ENCODE measurements at places on chromosomes 2 and 18.
A peak's percentile ranks its signal among the peaks of the same experiment; 100 is the strongest.

DNA sequence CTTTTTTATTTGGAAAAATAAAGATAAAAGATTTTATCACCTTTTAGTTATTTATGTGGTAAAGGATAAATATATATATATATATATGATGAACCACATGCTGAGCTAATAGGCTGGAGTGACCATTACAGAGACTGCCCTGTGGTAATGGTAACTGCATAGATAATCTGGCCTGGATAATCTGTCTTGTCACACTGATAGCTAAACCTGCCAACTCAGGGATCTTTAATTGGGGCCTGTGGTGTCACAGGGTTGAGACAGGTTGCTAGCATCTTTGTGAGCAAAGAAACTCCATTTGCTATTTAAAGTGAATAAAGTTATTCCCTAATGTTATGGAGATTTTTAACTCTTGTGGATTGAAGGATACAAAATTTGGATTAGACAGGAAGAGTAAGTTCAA lies 203.0 kb downstream of the PHLPP1 start:
- DNase-seq, result no peak

DNA sequence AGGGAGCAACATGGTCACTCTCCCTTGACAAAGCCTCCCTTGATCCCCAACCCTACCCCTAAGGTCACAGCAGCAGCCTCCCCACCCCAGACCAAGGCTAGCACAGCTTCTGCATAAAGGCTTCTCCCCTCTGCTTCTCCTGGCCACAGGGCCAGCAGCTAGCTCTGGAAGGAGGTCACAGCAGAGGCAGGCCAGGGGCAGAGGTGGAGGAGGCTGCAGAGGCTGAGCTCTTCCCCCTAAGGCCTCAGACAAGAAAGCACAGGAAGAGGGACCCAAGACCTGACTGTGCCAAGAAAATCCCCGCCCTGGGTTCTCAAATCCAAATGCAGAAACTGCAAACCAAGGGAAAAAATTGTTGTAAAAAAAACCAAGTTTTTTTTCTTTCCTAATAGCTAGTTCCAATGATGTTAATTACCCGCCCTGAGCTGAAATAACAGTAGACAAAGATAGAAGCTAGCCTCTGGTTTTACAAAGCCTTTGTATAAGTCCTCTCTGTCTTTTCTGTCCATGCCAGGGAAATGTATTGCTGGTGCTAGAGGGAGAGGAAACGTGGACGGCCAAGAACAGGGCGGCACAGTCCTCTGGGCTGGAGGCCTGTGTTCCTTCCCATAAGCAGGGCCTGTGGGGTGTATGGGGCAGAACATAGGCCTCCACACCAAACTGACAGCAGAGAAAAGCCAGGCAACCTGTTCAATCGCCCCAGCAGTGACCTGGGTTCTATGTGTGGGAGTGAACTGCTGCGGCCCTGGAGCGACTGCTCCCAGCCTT lies 79.5 kb downstream of the POLR1A start:
- no peak for DNase-seq

DNA sequence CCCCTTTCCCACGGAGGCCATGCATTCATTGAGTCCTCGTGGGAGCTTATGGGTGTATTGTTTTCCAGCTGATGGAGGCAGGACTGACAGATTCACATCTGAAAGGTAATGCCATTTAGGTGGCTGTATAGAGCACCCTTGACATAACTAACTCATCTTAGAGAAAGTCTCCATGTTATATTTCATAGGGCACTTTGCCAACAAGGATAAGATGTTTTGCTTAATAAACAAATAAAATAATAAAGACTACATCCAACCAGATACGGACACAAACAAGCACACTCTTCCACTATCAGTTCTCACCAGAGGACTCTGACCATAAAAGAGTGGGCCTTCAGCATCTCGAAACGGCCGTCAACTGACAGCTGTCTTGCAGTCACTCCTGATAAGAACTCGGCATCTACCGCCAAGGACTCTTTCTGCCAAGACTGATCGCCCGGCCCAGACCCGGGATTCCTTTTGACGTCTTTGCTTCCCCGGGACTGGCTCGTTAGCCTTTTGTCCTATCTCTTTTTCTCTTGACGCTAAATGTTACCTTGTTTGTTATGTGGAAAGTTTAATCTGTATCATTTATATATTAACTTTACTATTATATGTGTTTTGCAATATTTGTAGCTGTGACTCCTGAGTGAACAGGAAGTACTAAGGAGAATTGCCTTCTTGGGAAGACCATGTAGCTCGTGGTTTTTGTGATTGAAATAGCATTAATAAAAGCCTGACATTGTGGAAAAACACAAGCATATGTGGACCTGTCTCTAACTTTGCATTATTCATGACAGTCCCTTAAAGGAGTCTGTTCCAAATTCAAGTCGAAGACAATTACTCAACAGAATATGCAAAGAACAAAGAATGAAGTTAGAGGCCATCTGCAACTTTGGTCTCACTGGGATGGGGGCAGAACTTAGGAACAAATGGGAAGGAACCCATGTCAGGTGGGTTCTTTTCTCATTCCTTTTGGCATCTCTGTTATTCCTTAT lies 195.1 kb downstream of the LPIN1 start:
- DNase-seq, result no peak

DNA sequence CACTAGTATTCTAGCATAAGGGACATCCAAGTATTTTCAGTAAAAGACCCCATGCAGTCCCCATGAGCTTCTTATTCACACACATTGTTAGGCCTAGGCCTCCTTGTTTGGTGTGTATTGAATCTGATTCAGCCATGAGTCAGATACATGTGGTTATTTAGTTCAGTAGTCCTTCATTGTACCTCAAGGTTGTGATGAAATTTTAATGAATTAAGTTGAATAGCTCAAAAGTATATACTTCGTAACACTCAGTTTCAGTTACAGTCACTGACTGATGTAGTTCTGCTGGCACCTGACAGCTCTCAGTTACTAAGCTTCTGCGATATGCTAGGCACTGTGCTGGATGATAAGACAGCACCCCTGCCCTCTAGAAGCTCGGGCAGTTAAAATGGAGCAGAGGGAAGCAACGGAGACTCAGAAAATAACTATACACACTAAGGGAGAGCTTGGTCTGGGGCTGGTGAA lies 86.4 kb downstream of the XRCC5 start:
- DNase-seq, result peak; percentile 6

GRCh38 chr2:241892299-241893137 lies 23.0 kb downstream of the RTP5 start:
- DNase-seq, result no peak

- no peak for DNase-seq
Measured at GRCh38 chr18:2536063-2536462, 35.2 kb downstream of the METTL4 start.

GRCh38 chr18:53115876-53116585 lies 776.0 kb downstream of the DCC start:
- DNase-seq, result no peak

DNA sequence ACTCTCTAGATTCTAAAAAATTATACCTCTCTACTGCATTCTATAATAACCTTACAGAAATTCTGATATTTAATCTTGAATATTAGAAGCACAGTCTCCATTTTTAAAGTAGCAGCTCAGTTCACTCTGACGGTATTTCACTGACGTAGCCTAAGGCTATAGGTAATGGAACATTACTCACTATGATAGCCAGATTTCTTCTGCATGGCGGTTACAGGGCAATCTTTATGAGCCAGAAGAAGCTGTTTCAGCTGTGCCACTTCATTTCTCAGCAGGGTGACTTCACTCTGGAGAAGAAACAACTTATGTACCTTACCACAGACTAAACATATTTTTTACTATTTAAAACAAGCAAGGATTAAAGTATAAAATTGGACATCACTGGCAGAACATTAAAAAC lies 75.3 kb upstream of the CHN1 start:
- no peak for DNase-seq

DNA sequence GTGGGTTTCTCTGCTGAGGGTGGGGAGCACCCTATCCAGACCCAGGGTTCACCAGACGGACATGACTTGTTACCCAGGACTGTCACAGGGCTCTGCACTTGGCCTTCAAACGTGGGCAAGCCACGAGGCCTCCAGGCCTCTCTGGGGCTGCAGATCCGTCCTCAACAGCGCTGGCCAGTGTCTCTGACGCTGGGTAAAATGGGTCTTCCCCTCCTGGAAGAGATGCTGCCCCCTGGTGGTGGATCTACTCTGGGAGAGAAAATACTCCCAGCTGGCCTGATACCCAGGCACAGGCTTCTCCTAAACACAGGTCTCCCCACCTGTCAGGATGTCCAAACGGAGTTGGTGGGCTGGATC lies 3.7 kb downstream of the GPR17 start:
- DNase-seq, result peak; percentile 87

DNA sequence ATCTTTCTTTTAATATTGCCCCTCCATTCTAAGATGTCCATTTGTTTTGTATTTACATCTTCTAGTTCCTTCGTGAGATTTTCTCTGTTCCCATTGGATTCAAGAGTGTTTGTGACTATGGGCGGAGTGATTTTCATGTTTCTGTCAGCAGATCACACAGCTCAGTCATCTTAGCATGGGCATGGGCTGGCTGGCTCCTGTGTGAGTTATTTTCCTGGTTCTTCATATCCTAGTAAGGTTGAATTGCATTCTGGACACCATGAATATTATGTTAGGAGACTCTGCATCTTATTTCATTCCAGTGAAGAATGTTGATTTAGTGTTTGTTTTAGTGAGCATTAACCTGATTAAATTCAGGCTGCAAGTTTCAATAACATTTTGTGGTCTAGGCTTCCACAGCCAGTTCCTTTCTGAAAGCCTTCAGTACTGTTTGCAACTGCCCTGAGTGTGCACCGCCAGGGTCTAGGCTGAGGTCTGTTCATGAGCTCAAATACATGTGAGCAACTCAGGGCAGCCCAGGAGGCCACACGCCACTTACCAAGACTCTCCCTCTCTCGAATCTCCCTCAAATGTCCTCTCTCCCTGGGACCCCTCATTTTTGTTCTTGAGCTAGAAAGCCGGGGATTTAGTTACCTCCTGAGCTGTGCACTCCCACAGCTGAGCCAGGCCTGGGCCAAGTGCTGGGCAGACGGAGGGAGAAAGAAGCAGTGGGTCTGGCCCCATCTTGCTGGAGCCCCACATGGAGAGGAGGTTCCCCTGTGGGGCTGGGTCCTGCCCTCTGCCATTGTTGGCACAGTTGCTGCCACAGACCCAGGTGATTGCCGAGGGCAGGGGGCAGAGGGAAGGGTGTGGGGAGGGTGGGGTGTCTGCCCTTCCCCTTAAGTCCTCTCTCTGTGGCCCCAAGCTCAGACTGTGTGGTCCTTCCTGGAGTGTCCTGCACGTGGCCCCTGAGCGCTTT lies 145.9 kb downstream of the RTP5 start:
- no peak for DNase-seq

- no peak for DNase-seq
Measured at GRCh38 chr2:121828281-121828731, 72.9 kb downstream of the TSN start.

GRCh38 chr18:25921677-25922421 lies 168.6 kb downstream of the SS18 start:
- DNase-seq, result no peak

GRCh38 chr2:205366336-205367060 lies 315.8 kb upstream of the NRP2 start:
- no peak for DNase-seq

DNA sequence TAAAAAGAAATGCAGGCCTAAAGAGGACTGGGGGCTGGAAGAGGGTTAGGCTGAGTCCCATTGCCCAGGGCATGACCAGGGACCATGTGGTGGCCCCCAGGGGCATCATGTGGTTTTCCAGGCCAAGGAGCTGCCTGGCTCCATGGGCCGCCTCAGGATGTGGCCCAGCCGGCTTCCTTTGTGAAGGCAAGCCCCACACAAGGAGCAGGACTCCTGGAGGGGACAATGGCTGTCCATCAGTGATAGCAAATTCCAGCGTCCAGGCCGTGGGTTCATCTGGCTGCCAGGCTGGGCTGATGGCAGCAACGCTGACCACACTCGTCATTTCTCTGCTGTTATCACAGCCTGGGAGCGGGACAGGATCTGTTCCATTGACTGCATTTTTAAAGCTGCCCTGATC lies 82.5 kb downstream of the GBX2 start:
- DNase-seq, result no peak
